ENCODE measurements at places on chromosomes 3 and 15.

DNA sequence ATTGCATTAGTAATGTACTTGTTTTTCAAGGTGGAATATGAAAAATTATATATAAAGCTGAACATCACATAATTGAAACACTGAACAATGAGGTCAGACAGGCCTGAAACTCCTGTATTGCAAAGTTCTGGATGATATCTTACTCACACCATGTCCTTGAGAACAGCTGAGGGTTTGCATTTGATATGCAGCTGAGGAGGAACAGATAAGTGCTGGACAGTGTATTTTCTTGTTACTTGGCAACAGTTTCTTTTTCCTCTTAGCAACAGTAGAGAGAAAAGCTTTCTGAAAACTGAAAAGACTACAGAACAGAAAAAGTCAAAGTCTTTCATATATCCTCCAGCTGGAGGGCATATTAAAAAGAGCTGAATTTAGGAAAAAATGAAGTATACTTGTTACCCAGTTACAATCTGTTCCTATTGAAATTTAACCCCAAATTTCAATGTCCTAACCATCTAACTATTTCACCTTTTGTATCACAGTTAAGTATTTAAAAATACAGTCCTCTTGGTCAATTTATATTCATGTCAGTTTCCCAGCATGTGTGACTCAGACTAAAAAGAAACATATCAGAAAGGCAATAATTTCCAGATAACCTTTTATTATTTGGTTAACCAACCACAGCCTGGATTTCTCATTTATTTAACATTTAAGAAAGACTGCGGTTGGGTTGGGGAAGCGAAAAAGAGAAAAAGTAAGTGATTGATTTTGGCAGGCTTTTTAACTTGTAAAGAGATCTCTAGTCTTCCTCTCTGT, 733.0 kb upstream of the DPPA4 start:
- no peak for DNase-seq

DNA sequence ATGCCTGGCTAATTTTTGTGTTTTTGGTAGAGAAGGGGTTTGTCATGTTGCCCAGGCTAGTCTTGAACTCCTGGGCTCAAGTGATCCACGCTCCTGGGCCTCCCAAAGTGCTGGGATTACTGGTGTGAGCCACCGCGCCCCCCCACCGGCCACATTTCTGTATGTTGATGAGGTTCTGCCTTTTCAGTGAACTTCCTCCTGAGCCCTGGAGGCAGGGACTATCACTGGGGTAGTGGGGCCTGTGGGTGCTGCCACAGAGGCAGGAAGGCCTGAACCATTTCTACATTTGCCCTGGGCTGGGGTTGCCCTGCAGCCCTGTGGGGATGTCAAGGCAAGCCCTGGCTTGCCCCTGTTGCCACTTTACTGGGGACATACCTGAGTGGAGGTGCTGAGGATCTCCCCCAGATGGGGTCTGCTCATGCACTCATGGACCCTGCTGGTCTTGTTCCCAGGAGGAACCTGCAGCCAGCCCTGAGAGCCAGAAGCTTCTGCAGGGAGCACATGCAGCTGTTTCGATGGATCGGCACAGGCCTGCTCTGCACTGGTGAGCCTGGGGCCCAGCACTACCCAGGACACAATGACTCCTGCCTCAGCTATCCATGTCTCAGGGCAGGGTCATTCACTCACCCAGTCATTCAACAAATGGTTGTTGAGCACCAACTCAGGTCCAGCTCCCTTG, 5.7 kb downstream of the SLC28A1 start:
- no peak for DNase-seq

GRCh38 chr3:71602256-71602655, 18.7 kb upstream of the FOXP1 start:
- DNase-seq = no peak

DNA sequence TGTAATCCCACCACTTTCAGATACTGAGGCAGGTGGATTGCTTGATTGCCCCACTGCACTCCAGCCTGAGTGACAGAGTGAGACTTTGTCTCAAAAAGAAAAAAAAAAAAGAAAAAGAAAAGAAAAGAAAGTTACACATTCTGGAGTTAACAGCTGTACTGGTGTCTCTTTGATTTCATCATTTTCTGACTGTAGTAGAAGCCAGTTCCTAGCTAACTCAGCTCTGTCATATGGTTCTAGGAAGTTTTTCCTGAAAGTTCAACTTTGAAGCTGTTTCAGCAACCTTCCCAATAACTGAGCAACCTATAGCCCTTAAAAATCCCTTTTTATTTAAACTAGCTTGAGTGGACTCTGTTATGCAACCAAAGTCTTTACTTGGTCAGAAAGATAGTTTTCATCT, 104.6 kb upstream of the STRIT1 start:
- no peak for DNase-seq

- no peak for DNase-seq
Measured at GRCh38 chr3:37712918-37713817, 148.5 kb upstream of the CTDSPL start.

DNA sequence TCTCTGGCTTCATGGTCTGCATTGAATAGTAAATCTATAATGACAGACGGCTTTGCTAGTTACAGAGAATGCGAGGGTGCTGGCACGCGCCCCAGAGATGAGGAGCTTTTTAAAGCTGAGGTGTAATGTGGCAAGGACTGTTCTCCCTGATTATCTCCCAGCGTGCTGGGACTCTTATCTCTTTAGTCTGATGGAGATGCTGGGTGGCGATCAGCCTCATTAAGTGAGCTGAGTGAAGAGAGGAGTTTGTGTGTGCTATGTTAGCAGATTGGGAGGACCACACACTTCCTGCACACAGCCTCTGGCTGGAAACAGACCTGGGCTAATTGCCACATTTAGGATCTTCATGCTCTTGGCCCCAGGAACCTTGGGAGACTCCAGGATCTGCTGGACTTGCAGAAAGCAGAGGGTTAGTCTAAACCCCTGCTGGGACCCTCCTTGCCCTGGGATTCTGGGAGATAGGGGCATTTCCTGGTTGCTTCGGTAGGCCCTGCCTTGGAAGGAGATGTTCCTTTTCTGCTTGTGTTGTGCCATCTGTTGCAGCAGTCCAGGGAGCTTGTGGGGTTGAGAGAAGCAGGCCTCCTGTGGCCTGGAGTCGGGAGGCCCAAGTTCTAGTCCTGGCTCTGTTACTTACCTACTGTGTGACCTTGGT, 15.0 kb downstream of the PDIA5 start:
- DNase-seq = no peak

DNA sequence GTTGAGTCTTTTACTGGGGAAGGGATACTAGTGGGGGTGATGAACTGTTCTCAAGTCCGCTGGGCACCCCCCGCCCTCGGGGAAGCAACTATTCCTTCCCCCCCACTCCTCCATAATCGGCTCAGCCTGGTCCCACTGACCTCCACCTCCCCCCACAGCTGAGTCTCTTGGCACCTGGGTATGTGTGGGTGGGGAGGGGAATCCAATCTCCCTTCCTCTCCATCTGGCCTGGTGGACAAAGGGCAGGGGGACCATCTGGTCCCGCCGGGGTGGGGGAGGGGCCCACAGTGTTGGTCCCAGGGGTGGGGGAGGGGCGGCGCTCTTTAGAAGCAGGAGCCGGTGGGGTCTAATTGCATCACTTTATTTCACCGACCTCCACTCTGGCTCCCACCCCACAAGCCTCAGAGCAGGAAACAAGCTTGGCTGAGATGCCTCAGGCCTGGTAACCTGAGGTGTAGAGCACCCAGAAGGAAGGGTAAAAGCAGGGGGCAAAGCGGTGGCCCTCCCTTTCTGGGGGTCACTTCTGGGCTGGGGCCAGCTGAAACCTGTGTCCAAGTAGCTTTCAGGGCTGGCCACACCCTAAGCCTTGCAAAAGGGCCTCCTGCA, 1.0 kb upstream of the PCBP4 start:
- DNase-seq = no peak

GRCh38 chr3:123914829-123915228, 30.7 kb upstream of the MYLK start:
- no peak for DNase-seq

GRCh38 chr15:51561271-51561670, 61.3 kb downstream of the DMXL2 start:
- DNase-seq = no peak

DNA sequence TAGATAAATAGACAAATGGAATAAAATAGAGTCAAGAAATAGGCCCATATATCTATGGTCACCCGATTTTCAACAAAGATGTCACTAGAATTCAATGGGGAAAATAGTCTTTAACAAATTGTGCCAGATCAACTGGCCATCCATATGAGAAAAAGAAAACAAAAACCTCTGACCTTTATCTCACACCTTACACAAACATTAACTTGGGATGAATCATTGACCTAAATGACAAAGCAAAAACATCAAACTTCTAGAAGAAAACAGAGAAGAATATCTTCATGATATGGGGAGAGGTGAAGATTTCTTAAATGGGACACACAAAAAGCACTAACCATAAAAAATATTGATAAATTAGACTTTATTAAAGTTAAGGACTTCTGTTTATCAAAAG, 31.9 kb downstream of the ITGA11 start:
- DNase-seq = no peak

DNA sequence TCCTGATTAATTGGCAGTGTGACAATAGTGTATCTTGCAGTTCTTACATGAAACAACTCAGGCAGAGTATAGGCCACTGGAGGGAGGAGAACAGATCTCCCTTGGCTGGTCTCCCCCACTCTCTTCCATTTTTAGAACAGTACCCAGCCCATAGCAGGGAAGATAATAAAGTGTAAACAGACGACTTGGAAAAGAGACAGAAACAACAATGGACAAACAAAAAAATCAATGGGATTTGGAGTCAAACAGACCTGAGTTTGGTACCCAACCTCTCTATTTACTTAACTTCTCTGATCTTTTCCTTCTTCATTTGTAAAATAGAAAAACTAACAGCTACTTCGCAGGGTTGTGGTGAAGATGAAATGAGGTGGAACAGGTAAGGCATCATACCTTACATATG, 58.7 kb upstream of the SNTN start:
- no peak for DNase-seq

- no peak for DNase-seq
Measured at GRCh38 chr15:94673801-94674200, 442.4 kb downstream of the MCTP2 start.

GRCh38 chr15:49148727-49149126, 6.7 kb downstream of the COPS2 start:
- no peak for DNase-seq

- DNase-seq = no peak
Measured at GRCh38 chr3:107959550-107960154, 131.2 kb downstream of the CD47 start.

GRCh38 chr3:152230370-152230769, 38.4 kb upstream of the MBNL1 start:
- no peak for DNase-seq

DNA sequence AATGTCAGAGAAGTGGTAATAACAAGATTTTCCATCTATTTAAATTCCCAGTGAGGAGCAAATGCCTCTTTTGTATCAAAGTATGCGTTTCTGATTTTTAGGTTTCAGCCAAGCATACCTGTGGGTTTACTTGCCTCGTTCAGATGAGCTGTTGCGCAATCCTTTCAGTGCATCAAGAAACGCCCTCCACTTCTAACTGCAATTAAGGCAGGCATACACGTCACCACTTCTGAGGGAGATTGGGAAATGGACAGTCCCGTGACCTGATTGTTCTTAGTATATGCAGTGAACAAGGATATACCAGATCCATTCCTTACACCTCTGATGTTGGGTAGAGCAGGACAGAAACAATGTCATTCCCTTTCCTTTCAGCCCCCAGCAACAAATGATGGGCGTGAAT, 219.0 kb downstream of the ITPR1 start:
- no peak for DNase-seq

- DNase-seq = no peak
Measured at GRCh38 chr3:39376959-39377634, 6.1 kb upstream of the SLC25A38 start.

Measured in Panc1 (cell line).